ENCODE measurements at places on chromosomes 1 and 21.

GRCh38 chr1:198630863-198631262 lies 8.0 kb upstream of the PTPRC start:
- no peak for DNase-seq

- DNase-seq: no peak
Measured at GRCh38 chr1:9811239-9811966, 12.4 kb downstream of the CLSTN1 start.

DNA sequence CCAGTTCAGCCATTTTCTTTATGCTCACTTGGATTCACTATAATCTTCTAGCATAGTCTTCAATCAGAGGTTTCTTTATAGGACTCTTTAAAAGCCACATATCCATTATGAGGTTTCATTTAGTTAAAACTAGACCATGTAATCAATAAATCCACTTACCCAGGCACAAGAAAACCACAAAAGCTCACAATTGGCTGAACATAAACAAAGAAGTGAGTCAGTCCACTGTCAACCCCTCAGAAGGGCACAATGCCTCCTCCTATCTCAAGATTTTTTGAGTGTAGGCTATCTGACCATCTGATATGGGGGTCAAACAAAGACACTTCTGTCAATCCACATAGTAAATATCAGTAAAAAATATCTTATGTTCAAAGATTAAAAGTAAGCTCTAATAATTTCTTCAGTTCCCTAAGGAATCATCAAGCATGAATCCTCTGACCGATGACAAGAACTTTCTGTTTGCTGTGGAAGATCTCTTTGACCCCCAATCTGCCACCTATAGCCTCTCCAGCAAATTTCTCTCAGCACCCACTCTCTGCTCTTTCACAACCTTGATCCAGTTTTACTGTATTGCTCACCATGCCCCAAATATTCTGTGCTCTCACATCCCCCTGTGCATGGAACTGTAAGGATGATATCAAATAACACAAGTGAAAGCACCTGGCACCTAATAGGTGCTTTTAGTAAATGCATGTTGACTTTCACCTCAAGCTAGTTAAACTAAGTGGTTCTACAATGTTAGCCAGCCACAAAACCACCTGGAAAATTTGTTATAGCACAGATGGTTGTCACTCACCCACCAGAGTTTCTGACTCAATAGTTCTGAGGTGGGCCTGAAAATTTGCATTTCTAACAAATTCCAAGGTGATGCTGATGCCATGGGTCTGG lies 16.7 kb downstream of the RAB3B start:
- no peak for DNase-seq

DNA sequence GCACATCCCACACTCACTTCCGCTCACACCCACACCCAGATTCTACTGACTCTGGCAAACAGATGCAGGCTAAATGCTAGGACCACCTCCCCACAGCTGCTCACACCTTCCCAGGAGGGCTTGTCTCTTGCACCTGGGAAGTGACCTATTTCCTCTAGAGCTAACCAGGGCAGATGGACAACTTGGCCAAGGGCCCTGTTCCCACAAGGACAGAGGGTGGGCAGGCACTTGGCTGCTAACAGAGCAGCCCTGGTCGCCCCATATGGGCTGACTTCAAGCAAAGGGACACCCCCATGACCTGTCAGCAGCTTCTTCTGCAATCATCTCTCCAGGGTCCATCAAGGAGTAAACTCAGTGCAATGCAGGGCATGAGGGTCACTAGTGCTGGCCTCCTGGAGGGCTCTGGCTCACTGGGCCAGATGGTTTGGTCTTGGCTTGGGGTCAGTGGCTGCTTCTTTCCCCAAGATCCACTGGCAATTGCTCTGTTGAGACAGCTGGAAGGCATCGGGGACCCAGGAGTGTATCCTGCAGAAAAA lies 641.5 kb downstream of the PLPP3 start:
- no peak for DNase-seq

DNA sequence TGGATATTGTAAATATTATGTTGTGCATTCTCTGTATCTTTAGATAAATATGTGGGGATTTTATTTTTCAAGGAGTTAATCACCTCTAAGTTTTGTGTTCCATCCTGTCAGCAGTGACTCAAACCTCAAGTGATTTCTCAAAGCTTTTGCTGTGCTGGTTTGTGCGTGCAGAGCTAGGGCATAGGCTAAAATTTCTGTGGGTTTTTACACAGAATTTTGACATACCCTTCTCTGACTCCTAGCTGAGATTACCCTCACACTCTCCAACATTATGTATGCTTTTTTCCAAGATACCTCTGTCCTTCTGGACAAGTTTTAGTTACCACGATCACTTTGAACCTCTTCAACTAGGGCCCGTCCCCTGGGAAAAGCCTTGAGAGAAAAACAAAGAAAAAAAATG lies 384.9 kb downstream of the NCAM2 start:
- DNase-seq: no peak

DNA sequence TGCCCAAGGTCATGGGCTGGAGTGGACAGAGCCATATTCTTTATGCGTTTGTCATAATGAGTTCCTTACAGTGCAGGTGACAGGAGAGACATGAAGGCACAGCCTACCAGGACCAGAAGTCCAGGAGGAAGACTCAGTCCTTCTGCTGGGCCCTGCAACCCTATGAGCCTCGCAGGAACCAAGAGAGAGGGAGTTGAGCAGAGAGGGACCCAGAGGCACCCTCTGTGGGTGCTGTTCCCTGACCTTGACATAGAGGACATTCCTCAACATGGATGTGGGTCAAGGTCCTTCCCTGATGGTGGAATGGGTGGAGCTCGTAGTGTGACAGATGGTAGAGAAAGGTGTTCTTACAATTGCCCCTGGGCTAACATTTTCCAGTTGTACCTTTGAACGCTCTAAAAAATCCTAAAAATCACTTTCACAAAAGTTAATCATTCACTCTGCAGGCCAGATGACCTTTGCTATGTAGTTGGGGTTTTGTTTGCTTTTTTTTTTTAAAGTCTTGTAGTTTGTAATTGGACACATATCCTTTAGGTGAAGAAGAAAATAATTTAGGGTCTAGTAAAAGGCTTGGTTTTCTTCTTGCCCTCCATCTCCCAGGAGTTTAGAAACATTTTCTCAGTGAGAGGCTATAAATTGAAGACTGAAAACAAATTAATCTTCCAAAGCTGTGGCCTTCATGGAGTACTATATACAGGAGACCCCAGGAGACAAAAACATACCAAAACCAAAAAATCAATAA lies 41.9 kb downstream of the MAB21L3 start:
- DNase-seq: no peak

GRCh38 chr1:67983867-67984266 lies 66.6 kb downstream of the DIRAS3 start:
- no peak for DNase-seq

- no peak for DNase-seq
Measured at GRCh38 chr1:228543396-228543795, 56.2 kb downstream of the RNF187 start.

GRCh38 chr1:61825393-61825792 lies 83.1 kb downstream of the PATJ start:
- no peak for DNase-seq

- DNase-seq: no peak
Measured at GRCh38 chr1:234589854-234590620, 19.9 kb downstream of the IRF2BP2 start.

DNA sequence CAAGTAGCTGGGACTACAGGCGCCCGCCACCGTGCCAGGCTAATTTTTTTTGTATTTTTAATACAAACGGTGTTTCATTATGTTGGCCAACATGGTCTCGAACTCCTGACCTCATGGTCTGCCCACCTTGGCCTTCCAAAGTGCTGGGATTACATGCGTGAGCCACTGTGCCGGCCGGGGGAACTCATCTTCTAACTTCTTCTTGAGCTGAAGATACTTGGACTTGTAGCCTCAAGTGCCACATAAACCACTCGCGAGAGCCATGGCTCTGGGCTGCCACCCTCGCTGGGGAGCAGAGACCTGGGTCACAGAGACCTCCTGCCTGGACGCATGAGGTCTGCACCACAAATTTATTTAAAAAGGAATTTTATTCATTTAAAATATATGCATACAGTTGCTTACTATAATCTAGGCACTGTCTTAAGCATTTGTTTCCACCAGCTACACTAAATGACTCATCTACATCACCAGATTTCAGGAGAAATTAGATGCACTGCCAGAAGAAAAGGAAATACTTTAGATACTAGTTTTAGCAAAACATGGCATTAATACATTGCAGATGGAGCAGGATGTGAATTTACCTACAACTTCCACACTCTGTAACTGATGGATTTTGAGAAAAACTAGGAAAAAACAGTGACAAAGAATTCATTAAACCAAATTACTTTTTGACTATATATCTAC lies 29.9 kb upstream of the PUM1 start:
- DNase-seq: no peak

GRCh38 chr1:44760876-44761275 lies 14.5 kb upstream of the RPS8 start:
- no peak for DNase-seq

GRCh38 chr1:21801100-21801499 lies 11.0 kb upstream of the LDLRAD2 start:
- no peak for DNase-seq

GRCh38 chr1:173410133-173410793 lies 66.9 kb upstream of the PRDX6 start:
- no peak for DNase-seq

DNA sequence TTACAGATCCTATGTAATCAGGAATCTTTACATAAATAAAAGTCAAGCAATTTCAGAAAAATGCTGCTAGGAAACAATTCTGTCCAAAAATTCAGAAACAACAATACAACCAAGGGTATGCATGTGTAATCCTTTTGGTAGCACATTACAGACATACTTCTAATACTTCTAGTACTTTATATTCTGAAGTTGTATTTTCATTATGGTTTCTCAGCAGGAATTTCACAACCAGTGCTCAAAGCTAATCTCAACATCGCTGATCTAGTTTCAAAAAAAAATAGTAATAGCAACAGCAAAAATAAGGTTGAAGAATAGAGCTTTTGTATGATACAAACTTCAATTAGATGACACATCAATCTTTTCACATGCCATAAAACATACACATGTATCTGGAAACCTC lies 545.2 kb downstream of the LTN1 start:
- no peak for DNase-seq

DNA sequence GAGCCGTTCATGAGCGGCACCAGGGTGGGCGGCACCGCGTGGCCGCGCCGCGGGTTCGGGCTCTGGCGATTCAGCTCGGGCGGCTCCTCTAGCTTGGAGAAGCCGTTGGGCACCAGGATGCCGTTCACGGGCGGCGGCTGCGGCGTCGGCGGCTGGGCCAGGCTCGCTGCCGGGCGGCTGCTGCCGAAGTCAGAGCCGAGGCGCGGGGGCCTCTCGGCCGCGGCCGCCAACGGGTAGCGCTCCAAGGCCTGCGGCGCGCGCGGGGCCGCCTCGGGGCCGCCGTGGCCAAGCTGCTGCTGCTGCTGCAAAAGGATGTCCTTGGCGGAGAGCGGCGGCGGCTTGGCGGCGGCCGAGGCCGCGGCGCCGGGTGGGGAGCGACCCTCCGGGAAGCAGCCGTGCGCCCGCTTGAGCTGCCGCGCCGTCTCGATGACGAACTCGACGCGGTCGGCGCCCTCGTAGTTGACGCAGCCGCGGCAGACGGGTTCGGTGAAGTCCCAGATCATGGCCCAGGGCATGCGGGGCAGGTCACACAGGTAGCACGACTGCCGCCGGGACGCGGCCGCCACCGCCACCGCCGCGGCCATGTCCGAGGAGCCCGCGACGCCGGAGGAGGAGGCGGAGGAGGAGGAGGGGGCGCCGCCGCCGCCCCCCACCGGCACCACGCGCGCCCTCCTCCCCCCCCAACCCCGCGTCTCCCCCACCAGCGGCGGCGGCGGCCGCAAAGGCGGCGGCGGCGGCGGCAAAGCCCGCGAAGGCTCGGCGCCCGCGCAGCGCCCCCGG lies 877 bp downstream of the IRF2BP2 start:
- peak; percentile 58 for DNase-seq

- DNase-seq: no peak
Measured at GRCh38 chr21:46229923-46230260, 1.3 kb upstream of the LSS start.

DNA sequence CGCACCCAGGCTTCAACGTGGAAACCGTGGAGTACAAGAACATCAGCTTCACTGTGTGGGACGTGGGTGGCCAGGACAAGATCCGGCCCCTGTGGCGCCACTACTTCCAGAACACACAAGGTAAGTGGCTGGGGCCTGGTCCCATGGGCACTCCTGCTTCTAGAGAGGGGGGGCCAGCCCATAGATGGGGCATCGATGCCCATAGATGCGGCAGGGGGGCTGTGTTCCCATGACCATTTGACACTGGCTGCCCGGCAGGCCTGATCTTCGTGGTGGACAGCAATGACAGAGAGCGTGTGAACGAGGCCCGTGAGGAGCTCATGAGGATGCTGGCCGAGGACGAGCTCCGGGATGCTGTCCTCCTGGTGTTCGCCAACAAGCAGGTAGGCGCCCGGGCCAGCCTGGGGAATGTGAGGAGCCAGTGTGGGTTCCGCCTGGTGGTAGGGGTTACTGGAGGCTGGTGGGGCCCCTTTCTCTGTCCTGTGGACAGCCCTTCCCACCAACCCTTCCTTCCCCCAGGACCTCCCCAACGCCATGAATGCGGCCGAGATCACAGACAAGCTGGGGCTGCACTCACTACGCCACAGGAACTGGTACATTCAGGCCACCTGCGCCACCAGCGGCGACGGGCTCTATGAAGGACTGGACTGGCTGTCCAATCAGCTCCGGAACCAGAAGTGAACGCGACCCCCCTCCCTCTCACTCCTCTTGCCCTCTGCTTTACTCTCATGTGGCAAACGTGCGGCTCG lies 5.6 kb downstream of the C1orf35 start:
- DNase-seq: no peak

GRCh38 chr1:48785869-48786268 lies 9.2 kb upstream of the BEND5 start:
- DNase-seq: no peak

GRCh38 chr1:154603317-154603716 lies 4.7 kb downstream of the ADAR start:
- no peak for DNase-seq

GRCh38 chr1:162381941-162382750 lies 618 bp downstream of the C1orf226 start:
- DNase-seq: no peak

DNA sequence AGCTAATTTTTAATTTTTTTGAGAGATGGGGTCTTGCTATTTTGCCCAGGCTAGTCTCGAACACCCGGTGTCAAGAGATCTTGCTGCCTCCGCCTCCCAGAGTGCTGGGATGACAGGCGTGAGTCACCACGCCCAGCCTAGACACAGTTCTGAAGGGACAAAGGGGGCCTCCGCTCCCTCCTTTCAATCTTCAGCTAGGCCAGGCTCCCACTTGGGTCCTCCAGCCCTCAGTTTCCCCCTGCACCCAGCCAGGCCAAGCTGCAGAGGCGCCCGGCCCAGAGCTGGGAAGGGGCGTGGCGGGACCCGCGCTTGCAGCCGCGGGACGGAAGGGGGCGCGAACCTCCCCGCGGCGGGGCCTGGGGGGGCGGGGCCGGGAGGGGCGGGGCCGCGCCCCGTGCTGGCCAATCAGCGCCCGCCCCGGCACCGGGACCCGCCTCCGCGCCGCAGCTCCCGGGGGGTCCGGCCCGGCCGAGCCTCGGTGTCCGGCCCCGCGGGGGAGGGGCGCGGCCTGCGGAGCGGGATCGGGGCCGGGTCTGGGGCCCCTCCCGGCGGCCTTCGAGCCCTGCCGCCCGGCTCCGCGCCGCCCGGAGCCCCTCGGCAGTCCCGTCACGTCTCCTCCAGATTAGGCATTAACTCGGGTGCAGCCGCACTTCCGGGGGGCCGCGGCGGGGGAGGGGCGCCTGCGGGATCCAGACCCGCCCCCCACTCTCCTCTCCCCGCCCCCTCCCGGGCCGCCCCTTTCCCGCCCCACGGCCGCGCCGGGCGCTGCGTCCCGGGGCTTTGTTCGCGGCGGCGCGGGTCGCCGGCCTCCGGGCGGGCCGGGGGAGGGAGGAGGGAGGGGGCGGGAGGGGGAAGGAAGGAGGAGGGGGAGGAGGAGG lies 559 bp upstream of the AGRN start:
- DNase-seq: peak; percentile 73
